MV-4-11 (cell line): ENCODE measurements at places on chromosomes 1 and 21.

- peak; percentile 25 for DNase-seq
These were observed 12.8 kb upstream of the RGS2 start for GRCh38 chr1:192795916-192796618.

DNA sequence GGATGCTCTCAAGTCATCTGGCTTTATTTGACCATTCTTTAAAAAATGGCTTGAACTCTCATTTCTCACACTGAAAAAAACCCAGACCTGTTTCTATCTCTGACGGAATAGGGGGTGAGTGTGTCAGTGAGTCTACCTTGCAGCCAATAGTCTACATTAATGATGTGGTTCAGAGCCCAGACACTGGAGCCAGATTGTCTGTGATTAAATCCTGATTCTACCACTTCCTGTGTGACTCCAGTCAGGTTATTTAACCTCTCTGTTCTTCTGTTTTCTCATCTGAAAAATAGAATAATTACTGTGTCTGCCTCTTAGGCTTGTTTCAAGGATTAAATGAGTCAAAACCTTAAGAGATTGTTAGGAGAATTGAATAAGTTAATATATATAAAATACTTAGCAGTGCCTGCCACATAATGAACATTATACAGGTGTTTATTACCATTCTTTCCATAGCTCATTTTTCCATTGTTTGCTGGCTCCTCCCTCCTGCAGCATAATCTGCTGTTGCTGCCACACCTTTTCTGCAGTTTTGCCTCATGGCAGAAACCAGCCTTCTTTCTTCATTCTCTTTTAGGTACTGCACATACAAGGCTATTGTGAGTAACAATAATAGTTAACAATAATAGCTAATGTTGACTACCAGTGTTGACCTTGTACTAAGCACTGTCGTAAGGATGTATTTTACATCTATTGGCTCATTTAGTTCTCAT lies 157.6 kb upstream of the IVNS1ABP start:
- DNase-seq = no peak

DNA sequence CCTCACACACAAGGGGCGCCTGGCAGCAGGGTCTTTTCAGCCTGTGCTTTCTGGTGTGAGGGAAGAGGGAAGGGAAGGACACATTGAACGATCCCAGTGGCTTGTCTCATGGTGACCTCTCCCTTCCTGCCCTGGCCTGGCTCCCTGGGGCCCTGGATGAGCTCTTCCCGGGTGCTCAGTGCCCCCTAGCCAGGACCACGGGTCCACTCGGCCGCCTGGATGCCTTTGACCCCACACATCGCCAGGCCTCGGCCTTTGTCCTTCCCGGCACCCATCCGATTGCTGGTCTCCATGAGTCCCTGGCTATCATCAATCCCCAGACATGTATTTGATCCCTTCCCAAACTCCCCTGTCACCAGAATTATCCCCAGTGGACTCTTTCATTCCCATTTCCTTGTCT lies 6.0 kb upstream of the TFF3 start:
- DNase-seq = no peak

DNA sequence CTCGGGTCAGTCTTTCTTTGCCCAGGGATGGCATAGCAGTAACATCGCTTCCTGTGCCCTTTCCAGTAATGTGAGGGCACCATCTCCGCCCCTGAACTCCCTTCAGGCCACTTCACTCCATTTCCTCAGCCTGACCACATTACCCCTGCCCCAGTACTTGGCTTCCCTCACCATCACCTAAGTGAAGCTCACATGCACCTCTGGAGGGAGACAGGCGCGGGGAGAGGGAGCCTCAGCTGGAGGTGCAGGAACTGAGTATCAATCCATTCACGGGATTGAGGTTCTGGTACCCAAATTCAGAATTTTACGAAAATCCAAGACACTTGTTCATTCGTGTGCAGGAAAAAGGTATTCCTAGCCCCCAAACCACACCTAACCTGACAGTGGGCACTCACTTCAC lies 540.4 kb downstream of the KIF26B start:
- DNase-seq = no peak
